Nucleus accumbens (tissue), 56 donors: ENCODE measurements at places on chromosomes 5 and 9.

- no peak for DNase-seq
Measured at GRCh38 chr5:72788866-72789505, 27.5 kb upstream of the TNPO1 start.

- DNase-seq: no peak
Measured at GRCh38 chr9:90515510-90515909, 127.1 kb downstream of the DIRAS2 start.

DNA sequence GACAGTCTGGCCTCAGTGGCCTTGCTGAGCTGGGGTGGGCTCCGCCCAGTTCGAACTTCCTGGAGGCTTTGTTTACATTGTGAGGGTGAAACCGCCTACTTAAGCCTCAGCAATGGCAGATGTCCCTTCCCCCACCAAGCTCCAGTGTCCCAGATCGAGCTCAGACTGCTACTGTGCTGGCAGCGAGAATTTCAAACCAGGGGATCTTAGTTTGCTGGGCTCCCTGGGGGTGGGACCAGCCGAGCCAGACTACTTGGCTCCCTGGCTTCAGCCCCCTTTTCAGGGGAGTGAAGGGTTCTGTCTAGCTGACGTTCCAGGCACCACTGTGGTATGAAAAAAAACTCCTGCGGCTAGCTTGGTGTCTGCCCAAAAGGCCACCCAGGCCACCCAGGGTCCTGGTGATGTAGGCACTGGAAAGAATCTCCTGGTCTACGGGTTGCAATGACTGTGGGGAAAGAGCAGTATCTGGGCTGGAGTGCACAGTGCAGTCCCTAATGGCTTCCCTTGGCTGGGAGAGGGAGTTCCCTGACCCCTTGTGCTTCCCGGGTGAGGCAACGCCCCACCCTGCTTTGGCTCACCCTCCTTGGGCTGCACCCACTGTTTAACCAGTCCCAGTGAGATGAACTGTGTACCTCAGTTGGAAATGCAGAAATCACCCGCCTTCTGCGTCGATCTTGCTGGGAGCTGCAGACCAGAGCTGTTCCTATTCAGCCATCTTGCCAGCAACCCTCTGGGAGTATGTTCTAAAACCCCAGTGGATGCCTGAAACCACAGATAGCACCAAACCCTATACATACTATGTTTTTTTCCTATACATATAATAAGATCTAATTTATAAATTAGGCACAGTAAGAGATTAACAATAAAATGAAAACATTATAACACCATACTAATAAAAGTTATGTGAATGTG, 95.5 kb downstream of the TMEM161B start:
- DNase-seq: no peak

GRCh38 chr5:95770830-95771708, 39.9 kb downstream of the RHOBTB3 start:
- no peak for DNase-seq

GRCh38 chr9:97558701-97559101, 57.2 kb downstream of the TMOD1 start:
- DNase-seq: no peak

- peak; percentile 16 for DNase-seq
Measured at GRCh38 chr5:42992088-42992879, 47.8 kb downstream of the ANXA2R start.

- DNase-seq: no peak
Measured at GRCh38 chr5:156121234-156121633, 205.7 kb upstream of the SGCD start.

DNA sequence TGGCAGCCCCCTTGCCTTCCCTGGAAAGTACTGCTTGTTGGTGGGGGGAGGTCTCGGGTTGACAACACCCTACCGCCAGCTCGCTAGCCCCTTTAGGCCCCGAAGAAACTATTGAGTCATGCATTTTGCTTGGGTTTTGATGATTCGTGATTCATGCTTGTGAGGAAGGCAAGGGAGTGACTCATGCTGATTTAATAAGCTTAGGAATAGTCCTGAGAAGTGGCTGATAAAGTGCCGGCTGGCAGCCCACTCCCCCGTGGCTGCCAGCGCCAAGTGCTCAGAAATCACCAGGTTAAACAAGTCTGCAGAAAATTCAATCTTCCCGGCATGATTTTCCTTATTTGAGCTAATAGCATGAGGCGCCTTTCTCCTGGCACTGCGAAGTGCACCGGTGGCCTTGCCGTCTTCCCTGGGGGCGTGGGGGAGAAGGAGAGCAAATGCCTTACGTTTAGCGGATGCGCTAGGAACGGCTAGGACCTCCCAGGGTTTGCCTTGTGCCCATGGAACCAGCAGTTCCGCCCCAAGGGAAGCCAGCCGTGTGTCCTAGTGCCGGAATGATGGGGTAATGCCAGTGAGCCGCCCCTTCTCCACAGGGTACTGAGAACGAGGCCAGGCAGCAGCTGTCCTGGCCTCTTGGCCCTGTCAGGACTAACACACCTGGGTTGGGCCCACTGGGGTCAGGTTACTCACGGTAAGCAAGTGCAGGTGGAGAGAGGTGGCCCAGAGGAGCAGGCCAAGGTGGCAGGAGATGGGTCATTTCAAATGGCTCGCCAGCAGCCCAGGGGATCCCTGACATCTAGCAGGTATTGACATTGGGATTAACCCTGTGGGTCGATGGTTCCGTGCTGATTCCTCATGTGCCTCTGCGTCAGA, 151.9 kb downstream of the MACROH2A1 start:
- no peak for DNase-seq
